Dorsolateral prefrontal cortex (tissue), 122 donors: ENCODE measurements at places on chromosomes 16 and 17. TPM values are rescaled to one million over a fixed set of nuclear protein-coding genes. Genes with fewer than 3 reads are reported as not detected.

The SLC13A5 gene
- 6.6 TPM for total RNA-seq

The CNTNAP1 gene
- total RNA-seq: 117 TPM

The TP53TG3D gene
- 1.4 TPM for total RNA-seq

The TMEM114 gene
- total RNA-seq: not detected

DNA sequence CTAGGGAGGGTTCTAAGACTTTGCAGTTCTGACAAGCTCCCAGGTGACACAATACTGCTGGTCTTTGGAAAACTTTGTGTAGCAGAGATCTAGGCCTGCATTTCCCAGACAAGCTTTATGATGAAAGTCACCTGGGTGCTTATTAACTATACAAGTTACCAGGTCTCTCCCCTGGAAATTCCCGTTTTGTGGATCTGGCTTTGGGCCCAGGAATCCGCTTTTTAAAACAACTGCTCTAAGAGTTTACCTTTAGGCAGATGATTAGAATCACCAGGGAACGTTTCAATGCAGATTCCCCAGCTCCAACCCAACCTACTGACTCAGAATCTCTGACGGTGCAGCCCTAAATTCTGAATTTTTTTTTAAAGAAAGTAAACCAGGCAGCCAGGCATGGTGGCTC, 36.3 kb downstream of the MYH3 start:
- DNase-seq: no peak

GRCh38 chr16:56108724-56109123, 82.6 kb upstream of the GNAO1 start:
- no peak for DNase-seq

DNA sequence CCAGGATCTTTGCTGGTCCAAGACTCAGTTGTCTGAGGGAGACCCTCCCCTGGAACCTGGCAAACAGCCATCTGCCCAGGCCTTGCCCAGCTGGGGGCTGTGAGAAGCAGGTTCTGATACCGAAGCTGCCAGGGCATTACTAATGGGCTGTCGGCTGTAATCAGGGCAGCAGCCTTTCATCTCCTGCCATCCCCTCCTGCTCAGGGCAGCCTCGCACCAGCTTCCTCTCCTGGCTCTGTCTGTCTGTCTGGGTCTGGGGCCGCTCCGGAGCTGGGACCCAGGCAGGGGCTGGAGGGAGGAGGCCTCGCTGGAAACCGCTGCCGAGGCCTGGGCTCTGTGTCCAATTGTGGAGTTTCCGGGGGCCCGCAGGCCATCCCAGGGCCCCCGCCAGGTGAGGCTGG, 21.6 kb upstream of the BRD7 start:
- DNase-seq: no peak

GRCh38 chr16:50440531-50440930, 71.7 kb upstream of the BRD7 start:
- DNase-seq: no peak

GRCh38 chr16:69680358-69680757, 46.0 kb downstream of the NQO1 start:
- no peak for DNase-seq

DNA sequence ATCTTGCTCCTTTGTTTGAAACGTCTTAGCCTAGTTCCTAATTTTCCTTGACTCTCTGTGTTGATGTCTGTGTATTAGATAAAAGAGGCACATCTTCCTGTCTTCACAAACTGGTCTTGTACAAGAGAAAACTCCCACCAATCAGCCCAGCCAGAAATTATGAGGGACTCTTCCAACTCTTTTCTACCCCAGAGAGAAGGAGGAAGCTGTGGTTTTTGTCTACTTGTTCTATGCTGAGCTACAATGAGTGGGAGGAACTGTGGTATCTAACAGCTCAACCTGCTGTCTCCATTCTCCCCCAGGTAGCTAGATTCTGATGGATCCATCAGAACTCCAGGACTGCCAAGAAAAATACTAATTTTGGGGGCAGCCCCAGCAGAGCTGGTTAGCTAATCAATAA, 392.5 kb downstream of the HS3ST3B1 start:
- DNase-seq: no peak

- no peak for DNase-seq
Observed at GRCh38 chr17:43327834-43328420, 70.9 kb upstream of the ARL4D start.

DNA sequence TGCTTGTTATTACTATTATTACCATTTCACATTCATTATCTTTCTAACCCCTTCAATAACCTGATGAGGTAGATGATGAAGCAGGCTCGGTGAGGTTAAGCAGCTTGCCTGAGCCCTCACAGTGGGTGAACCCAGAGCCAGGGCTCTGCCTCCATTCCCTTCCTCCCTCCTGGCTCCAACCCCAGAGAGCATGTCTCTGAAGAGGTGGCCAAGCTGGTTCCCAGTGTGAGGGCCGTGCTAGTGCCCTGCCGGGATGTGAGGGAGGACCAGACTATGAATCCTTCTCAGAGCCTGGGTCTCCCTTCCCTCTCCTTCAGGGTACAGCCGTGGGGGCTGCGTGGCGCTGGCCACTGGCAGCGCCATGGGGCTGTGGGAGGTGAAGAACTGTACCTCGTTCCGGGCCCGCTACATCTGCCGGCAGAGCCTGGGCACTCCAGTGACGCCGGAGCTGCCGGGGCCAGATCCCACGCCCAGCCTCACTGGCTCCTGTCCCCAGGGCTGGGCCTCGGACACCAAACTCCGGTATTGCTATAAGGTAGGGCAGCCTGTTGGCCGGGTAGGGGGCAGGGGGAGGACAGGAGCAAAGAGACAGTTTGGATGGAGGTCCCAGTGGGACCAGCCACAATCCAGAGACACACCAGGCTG, 49.6 kb downstream of the MRC2 start:
- no peak for DNase-seq

- no peak for DNase-seq
Observed at GRCh38 chr16:29839822-29840221, 19.6 kb downstream of the MVP start.

DNA sequence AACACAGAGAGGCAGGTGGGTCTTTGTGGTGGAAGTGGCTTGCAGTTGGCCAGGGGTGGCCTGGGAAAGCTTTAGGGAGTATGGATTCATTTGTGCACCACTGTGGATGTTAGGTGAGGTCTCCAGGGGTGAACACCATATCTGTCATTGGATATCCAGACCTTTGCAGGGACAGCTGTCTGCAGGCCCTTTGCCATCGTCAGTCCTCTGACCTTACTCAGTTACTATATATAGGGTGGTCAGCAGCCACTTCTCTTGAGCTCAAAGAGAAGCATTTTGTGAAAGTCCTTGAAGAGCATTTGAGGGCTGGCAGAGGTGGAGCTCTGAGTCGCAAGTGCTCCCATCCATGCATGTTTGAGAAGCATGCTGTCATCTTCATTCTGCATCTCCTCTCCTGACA, 40.4 kb downstream of the TMEM11 start:
- DNase-seq: no peak

DNA sequence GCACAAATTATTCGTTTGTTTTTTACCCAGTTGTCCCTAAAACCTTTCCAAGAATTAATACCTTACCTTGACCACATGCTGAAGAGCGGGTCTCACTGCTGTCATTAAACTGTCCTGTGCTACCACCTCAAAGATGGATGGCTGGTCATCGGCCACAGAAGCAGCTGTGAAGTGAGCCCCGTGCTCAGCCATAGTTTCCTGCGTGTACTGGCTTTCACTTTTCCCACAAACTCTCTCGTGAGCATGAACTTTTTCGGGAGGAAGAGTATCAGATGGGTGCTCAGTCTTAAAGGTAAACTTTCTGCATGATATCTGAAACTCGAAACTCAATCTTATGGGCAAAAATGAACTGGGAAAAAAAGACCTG, 558 bp downstream of the PEX12 start:
- no peak for DNase-seq

DNA sequence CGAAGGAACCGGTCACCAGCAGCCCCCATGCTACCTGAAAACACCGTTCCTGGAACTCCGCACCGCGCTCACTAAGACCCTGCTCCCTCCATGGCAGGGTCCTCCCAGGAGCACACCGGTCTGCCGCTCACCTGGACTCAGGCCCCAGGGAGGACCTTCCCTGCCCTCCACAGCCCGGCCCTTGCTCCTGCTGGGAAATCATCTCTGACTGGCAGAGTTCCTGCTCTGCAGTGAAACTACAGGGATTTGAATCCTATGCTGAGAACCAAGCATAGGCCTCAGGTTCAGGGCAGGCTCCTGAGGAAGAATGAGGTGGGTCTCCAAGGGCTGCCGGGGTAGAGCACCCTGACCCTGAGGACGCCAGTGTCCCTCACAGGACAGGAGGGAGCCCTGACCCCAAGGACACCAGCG, 88.5 kb downstream of the KCNJ12 start:
- no peak for DNase-seq

DNA sequence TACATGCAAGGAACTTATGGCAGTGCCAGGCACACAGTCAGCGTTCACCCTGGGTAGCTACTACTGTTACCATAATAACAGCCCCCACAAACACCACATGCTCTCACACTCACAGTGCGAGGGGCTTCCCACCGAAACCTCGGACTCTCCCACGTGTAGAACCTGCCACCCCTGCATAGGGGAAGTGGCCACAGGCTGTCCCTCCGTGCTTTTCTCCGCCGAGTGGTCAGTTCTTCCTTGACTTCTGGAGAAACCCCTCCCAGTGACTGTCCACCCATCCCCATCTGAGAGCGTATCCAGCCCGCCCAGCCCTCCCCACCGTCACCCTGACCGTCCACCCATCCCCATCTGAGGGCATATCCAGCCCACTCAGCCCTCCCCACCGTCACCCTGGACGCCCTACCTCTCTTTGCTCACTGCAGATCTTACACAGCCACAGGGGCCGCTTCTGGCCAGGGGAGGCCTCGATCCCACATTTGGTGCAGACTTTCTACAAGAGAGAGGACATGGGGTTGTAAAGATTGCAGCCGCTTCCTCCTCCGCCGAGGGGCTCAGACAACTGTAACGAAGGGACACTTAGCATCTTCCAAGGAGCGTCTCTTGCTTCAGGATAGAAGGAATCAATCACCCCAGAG, 71.1 kb downstream of the RPH3AL start:
- peak; percentile 23 for DNase-seq
